ENCODE measurements at places on chromosomes 11 and 22.

- peak; percentile 7 for DNase-seq
Measured at GRCh38 chr22:47474895-47475294, 712.4 kb downstream of the TBC1D22A start.

DNA sequence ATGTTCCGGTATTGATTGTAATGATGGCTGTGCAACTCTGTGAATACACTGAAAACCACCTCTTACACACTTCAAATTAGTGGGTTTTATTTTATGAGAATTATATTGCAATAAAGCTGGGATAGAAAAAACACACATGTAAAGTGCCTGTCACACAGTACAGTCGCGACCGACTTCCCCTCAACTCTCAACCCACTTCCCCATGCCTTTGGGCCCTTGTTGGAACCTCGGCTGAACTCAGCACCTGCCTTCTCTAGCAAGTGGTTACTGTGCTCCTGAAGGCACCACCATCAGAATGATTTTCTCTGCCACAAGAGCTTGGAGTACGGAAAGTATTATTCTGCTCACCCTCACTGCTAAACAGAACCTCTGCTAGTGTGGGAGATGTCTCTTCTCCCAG, 13.5 kb downstream of the KCNJ1 start:
- no peak for DNase-seq

- no peak for DNase-seq
Measured at GRCh38 chr11:7570938-7571521, 57.2 kb downstream of the PPFIBP2 start.

GRCh38 chr11:134882141-134882540, 470.1 kb upstream of the B3GAT1 start:
- DNase-seq: no peak

DNA sequence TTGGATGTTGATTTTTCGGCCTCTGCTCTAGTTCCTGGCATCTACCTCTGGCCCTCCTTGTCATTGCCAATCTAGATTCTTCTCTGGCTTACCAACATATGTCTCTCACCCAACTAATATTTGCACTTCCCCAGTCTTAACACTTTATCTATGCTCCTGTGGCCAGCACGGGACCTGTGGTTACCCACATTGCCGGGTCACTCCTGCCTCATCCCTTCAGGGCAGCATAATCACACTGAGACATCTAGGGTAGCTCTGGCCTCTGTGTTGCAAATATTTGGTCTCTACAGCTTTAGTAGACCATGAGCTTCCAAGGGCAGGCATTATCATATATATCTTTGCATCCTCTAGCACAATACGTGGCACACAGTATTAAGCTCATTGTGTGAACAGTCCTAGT, 182.0 kb upstream of the ARHGAP20 start:
- no peak for DNase-seq

DNA sequence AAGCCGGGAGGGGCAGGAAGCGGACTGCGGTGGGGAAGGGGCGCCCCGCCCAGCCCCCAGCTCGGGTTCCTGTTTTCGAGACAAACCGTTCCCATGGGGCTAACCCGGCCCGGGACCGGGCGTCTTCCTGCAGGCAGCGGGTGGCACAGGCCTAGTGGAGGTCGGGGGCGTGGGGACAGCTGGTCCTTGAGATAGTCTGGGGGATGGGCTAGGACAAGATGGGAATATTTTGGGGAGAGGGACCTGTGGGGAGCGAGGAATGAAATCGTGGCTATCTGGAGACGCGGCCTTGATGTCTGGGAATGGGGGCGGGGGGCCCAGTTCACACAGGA, 1.2 kb upstream of the RASGRP2 start:
- no peak for DNase-seq

GRCh38 chr11:64764753-64765152, 5.0 kb upstream of the PYGM start:
- no peak for DNase-seq

DNA sequence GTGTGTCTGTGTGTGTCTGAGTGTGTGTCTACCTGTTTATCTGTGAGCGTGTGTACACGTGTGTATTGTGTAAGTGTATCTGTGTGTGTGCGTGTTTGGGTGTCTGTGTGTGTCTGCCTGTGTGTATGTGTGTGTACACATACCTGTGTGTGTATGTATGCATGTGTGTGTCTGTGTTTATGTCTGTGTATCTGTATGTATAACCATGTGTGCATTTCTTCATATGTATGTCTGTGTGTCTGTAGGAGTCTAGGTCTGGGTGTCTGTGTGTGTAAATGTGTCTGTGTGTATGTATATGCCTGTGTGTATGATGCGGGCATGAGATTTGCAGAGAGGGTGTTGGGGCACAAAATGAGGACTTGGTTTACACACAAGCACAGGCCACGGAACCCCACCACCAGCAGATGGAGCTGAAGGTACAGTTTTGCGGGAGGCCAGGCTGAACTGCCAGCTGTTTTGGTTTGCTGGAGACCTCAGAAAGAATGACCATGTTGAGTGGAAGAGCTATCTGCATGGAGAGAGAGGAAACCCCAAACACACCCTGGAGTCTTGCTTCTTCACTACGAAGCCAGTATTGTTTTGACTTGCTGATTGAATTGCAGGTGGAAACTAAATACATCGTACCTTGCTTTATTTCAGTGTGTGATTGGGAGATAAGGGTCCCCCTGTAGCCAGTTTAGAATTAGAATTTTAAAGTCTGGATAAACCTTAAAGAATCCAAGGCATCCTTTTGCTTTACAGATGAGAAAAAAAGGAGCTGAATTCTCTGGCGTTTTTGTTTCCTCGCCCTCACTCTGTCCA, 497.2 kb downstream of the NTM start:
- DNase-seq: peak; percentile 76

DNA sequence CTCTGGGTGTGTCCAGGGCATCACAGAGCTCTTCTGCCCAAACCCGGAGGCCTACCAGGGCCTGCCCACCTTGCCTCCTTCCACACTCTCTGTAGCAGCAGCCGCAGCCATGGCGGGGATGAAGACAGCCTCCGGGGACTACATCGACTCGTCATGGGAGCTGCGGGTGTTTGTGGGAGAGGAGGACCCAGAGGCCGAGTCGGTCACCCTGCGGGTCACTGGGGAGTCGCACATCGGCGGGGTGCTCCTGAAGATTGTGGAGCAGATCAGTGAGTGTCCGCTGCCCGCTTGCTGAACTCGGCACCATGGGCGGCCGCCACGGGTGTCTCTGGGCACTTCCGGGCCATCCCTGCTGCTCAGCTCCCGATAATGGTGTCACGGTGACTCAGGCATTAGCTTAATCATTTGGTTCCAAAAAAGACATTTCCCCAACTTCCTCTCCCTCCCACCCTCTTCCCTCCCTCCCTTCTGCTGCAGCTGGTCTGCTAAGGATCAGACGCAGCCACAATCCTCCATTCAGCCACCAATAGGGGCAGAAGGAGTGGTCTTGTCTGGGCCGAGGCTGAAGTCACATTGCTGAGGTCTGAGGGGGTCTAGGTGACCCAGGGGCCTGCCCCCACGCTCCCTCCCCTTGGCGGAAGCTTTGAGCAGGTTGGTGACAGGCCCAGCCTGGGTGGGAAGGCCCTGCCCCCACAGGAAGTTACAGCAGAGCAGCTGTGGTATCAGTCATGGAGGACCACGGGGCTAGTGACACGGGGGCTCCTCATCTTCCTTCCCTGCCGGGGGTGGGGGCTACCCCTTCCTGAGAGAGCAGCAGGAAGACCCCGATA, 950 bp downstream of the FERMT3 start:
- no peak for DNase-seq

GRCh38 chr22:37627121-37627520, 12.3 kb upstream of the SH3BP1 start:
- DNase-seq: no peak

- no peak for DNase-seq
Measured at GRCh38 chr11:94546886-94547285, 3.2 kb downstream of the FUT4 start.

DNA sequence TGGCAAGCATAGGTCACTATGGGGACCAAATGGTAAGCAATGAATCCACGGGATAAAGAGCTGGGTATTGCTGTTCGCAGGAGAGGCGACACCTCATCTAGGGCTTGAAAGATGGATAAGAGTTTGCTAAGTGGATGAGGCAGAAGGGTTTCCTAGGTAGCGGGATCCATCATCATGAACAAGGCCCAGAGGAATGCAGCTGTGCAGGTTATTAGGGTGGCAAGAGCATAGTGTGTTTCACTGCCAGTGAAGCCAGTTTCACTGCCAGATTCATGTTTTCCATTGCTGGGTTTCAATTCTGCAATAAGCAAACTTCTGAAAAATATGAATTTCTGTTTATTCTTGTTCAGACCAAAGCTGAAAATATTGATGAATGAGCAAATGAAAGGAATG, 27.2 kb downstream of the WEE1 start:
- no peak for DNase-seq

Measured in right renal pelvis (tissue), 4 donors.